ENCODE measurements at places on chromosomes 1 and 21.
A peak's percentile ranks its signal among the peaks of the same experiment; 100 is the strongest.

GRCh38 chr1:32881291-32881690 is 5.0 kb upstream of the HPCA start:
- no peak for DNase-seq

DNA sequence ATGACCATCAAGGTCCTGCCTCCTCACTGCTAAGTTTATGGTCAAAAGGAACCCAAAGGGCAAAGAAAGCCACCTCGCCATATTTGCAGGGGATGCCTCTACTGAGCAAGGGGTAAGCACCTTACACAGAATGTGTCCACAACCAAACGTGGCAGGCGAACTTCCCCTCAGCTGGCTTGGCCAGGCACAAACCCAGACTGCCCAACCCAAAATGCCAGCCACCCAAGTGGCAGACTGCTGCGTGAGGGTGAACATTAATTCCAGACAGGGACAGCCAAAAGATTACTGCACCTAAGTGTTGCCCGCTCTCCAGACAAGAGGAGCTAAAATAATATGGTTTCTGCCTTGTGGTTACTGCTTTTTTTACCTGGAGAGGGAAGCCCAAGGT is 16.0 kb downstream of the ZNF697 start:
- DNase-seq = no peak

DNA sequence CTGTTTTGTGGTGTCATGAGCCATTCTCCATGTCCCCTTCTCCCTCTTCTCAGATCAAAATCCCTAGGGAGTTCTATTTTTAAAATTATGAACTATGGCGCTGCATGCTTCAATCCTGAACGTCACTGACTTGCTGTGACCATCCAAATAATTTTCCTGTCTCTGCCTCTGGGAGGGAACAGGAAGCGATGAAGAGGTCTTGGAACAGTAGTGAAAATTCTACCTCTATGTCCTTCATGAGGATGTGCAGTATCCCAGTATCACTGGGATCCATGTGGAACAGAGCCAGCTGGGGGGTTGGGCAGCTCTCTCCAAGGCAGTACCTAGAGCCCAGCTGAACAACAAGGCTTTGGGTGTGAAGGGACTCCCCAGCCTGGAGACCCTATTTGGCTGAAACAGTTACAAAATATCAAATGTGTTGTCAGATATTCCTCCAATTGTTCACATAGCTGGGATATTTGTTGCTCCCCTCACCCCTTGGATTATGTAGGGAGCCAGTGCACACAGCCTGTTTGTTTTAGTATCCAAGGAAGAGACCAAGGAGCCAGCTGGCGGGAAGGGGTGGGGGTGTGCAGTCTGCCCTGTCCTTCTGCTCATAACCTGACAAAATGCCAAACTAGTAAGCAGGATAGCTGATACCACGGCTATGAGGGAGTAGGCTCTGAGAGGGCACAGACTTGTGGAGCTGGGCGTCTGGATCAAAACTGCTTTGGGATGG is 7.6 kb downstream of the DCLRE1B start:
- no peak for DNase-seq

- DNase-seq = no peak
Measured at GRCh38 chr1:201399352-201400126, 415 bp upstream of the LAD1 start.

DNA sequence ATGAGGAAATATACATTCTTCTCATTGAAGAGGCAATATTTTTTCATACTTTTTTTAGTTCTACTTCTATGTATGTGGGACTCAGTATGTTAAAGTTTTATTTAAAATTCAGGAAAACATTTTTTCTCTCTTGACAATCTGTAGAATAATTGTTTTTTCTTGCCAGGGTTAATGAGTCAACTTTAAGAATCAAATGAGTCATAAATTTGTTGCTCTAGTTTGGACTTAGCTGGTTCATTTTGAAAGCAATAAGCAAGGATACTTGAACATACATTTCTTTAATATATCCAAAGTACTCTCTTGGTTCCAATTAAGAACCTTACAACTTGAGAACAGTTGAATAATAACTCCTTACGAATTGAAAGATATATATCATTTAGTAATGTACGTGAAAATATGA is 1145.3 kb upstream of the B3GALT2 start:
- no peak for DNase-seq

GRCh38 chr1:66335125-66335524 is 198.8 kb upstream of the SGIP1 start:
- DNase-seq = no peak

- DNase-seq = no peak
Measured at GRCh38 chr1:150366416-150367296, 2.7 kb downstream of the RPRD2 start.

DNA sequence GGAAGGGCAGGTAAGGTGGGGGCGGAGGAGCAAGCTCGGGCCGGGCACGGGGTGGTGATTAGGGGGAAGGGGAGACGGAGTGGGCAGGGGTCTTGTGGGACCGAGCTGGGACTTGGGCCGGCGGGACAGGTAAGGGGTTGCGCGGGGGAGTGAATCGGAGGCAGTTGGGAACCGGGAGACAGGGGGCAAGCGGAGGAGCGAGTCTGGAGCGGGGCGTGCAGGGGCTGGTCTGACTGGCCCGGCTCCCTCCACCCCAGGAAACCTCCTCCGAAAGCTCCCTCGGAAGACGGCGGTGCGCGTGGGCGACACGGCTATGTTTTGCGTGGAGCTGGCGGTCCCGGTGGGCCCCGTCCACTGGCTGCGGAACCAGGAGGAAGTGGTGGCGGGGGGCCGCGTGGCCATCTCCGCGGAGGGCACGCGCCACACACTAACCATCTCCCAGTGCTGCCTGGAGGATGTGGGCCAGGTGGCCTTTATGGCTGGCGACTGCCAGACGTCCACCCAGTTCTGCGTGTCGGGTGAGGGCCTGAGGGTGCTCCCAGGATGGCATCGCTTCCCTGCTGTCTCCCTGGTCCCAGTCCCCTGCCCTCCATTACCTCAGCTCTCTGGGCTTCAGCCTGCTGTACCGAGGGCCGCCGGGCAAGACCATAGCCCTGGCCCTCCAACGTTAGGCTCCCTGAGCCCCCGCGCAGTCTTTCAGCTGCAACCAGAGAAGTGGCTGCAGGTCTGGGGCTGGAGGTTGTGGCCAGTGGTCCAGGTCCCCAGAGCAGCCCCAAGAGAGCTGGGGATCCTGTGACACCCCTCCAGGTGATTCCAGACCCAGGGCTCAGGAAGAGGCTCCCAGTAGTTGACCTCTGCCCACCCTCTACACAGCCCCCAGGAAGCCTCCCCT is 6.3 kb downstream of the OBSCN start:
- no peak for DNase-seq

GRCh38 chr1:9476790-9477463 is 62.3 kb upstream of the SLC25A33 start:
- DNase-seq = no peak

GRCh38 chr1:182629499-182630096 is 25.4 kb upstream of the RGS16 start:
- peak; percentile 48 for DNase-seq

DNA sequence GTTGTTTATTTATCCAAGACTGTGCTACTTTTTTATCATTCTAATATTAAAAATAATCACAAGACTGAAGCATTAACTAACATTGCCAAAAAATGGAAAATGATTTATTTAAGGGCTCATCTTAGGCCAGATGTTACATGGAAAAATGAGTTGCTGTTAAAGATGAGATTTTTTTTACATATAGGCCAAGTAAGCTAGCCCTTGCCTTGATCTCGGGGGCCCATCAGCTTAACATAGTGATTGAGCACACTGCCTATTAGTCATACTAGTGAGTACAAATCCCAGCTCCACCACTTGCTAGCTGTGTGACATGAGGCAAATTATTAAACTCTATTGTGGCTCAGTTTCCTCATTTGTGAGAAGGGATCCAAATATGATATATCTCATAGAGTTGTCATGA is 275.9 kb upstream of the SNX7 start:
- no peak for DNase-seq

DNA sequence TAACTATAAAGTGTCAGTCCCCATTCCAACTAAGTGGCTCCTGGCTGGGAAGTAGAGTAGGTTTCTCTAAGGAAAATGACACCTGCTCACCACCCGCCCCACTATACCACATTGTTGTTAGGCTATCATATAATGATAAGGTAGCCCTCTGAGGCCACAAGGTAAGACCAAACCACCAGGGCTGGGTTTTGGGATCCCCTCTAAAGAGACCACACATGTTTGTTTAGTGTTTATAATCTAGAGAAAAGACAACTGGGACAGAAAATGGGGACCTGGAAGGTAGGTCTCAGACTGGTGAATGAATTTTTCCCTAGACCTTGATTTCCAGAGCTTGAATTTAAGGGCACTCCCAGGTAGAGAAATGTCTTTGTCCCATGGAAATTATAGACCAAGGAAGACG is 15.2 kb downstream of the AKIRIN1 start:
- DNase-seq = no peak

DNA sequence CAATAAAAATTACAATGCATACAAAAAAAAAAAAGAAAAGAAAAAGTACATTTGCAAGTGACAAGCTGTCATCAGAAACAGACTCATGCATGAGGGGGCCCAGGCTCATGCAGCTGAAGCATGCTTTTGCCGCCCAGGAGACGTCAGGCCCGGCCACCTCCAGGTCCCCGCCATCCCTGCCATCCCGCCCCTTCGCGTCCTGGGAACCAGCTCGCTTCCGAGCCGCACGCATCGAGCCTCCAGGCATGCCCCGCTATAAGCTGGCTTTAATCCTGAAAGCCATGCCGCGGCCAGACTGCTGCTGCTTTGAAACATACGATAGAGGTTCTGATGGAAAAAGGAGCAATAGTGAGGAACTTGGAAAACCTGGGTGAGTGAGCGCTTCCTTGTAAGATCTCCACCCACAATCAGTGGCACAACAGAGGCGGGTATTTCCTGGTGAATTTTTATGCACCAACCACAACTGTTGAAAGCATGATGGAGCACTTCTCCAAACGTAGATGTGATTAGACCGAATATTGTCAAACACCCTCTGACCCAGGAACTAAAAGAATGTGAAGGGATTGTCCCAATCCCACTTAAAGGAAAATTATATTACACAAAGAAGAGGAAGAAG is 113.7 kb downstream of the FAF1 start:
- DNase-seq = no peak

GRCh38 chr21:32233055-32233546 is 45.7 kb downstream of the MIS18A start:
- DNase-seq = no peak

- no peak for DNase-seq
Measured at GRCh38 chr1:18947570-18947969, 8.9 kb downstream of the IFFO2 start.

GRCh38 chr1:210797422-210797821 is 336.5 kb downstream of the KCNH1 start:
- no peak for DNase-seq

DNA sequence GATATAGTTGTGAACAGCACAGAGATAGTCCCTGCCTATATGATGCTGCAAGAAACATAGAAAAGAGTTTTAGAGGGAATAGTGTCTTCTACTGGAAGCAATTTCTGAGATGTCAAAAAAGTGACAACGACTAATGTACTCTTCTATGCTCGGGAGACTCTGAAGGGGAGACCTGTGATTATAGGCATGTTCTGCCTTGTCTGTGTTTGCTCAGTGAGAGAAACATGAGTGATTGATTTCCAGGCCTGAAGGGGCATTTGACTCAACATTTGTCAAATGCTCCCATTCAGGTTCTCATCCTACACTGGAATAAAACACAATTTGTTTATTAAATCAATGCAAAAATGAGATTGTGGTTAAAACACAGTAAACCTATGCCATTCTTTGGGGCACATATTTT is 131.8 kb downstream of the CTH start:
- no peak for DNase-seq

- DNase-seq = no peak
Measured at GRCh38 chr1:82778612-82779011, 977.9 kb downstream of the ADGRL2 start.

- no peak for DNase-seq
Measured at GRCh38 chr21:16441789-16442188, 712.0 kb downstream of the USP25 start.

DNA sequence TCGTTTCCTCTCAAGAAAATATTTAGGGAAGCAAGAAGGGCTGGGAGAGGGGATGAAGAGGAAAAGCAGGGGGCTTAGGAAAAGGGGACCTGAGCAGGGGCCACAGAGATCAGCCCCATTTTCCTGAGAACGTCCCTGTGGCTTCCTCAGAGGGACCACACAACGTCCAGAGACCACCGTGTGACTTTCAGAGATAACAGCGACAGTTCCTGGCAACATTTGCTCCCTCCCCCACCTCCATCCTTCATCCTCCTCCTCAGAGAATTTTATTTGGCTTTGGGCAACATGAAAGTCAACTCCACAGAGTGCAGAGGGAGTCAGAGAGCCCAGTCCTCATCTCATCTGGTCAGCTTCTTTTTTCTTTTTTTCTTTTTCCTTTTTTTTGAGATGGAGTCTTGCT is 50.9 kb downstream of the RUNX1 start:
- no peak for DNase-seq

DNA sequence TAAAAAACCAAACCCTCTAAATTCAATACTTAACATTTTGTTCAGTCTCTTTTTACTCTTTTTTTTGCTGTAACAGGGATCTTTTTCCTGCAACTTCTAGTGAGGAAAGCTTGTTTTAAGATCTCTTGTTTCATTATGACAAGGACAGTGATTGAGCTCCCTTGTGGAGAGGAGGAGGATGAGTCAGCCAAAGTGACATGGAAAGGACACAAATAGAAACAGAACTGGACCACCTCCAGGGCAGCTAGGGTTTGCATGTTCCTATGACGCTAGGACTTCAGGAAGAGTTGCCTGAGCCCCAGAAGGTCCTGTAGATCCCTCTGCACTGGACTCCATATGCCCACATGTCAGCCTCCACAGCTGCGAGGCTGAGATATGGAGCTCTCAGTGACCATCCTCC is 212.6 kb upstream of the FAM78B start:
- no peak for DNase-seq

GRCh38 chr1:41613689-41614574 is 129.4 kb upstream of the EDN2 start:
- no peak for DNase-seq

DNA sequence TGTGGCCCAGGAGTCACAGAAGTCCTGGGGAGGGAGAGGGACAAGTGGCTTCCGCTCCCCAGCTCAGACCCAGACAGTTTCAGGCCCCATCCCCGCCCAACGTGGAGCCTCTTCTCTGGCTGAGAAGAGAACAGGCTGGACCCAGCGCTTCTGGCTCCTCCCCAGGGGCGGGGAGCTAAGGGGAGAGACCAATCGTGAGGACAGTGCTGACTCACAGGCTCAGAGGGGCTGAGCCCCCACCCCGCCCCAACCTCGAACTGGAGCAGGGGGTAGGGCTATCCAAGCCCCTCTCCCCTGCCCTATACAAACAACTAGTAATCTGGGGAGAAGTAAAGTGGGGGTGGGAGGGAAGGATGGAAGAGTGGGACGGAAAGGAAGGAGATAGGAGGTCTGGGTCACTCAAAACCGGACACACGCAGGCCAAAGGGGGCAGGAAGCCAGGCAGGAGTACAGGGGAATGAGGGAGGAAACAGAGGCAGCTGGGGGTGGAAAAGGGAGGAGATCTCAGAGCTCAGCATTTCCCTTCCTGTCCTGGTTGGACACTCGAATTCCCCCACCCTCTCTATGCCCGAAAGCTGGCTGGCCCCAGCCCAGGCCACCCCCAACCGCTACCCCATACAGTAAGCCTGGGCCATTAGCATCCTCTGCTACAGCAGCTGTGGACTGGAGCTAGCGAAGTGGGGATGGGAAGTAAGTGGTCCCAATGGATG is at the start of gene SHC1:
Gene SHC1, minus strand, starts transcription at position 117 of the 710 bp plus-strand sequence. CDS start 221 bp downstream, outside the sequence.
- no peak for DNase-seq

Data from T-cell (primary cell).